NCI-H2107 (cell line): ENCODE measurements at places on chromosomes 13 and 19.

GRCh38 chr13:114142640-114143490 lies 10.4 kb upstream of the RASA3 start:
- DNase-seq: peak; percentile 49

DNA sequence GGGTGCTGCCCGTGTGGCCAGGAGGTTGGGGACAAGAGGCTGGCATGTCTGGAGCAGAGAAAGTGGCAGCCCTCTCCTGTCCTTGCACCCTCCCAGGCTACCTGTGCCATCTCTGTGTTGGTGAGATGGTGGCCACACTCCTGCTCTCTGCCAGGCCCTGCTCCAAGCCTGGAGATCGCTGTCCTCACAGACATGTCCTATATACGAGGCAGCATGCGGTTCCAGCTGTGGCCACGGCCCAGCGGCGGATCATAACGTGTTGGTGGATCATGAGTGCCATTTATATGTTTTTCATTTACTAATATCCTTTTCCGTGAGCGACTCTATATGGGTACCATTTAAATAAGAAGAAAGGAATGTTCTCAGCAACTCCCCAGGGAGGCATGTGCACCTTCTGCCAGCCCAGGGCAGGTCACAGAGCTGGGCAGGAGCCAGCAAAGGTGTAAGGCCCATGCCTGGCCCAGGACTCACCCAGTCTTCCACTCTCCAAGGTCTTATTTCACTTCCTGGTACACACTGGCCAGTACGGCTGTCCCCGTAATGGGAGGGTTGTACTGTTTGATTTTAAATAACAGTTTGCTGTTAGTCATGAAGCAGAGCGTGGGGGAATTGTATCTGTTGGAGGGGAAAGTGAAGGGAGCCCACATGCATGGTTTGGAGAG lies 47.2 kb upstream of the LDLR start:
- no peak for DNase-seq

- DNase-seq: no peak
These were observed 190.1 kb downstream of the KLF5 start for GRCh38 chr13:73248711-73249580.

DNA sequence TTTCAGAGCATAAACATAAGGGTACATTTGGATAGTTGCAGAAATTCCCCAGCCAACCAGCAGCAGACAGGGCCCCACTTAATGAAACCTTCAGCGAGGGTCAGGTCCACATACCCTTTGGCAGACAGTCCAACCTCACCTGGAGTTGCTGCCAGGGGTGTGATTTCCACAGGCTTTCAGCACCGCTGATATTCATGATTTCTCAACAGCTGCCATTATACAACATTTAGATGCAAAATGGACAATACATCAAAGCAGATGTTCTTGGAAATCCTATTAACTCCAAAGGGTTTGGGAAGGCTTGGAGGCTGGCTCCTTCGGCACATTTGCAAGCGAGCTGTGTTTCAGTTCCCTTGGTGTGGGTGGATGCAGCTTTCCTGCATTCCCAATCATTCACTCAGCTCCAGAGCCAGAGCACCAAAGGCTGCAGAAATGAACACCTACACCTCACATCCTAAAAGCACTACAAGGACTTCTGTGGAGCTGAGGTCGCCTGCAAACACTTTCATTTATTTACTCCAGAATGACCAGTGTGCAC lies 147.2 kb upstream of the VSTM2B start:
- no peak for DNase-seq

GRCh38 chr19:13153569-13154240 lies 3.5 kb downstream of the IER2 start:
- no peak for DNase-seq

DNA sequence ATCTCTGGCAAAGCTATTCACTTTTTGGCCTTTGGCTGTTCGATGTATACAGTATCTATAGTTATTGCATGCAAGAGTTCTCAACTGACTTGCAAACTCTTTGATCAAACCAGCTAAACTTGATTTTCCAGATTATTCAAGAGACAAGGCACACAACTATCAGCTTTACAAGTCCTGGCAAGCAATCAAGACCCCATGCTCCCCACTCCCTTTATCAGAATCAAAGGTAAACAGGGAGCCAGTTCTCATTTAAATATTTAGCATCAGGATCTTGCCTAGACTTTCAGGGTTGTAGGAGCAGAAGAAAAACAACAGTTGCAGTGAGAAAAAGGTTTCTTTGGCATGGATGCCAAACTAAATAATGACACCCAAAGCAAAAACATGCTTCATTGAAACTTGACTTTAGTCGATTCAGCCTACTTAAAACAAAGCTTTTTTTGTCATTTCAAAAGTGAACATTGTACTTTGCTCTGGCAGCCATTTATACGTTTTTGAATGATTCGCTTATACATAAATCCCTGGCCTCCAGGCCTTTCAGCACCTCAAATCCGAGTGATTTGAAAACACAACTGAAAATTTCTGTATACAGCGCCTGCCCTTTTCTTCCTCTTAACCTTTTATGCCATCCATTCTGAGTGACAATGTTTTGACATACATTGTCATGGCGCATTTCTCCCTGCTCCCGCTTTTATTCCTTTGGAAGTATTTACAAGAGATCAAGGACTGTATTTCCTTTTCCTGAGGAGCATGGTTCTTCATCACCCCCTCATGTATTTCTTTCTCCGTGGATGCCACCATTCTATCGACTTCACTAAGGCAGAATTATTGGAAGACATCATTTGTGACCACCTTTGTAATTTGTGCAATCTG lies 340.8 kb downstream of the KLF5 start:
- DNase-seq: no peak

GRCh38 chr19:15331419-15332310 lies 674 bp downstream of the BRD4 start:
- DNase-seq: no peak

GRCh38 chr19:49427855-49428546 lies 2.8 kb downstream of the GFY start:
- no peak for DNase-seq

DNA sequence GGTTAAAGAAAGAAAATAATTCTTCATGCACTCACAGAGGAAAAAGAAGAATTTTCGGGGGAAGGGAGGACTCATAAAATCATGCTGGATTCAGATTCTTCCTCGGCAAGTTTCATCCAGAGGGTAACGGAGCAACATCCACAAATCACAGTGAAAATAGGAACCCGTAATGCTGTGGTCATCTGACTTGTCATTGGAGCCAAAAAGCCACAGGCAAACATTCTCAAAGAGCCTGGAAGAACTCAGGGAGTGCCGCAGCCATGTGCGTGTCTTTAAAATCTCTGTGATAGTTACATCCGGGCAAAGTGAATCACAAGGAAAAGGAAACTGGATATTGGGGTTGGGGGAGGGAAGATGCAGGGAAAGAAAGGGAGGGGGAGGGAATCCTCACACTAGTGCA lies 33.0 kb upstream of the VSTM2B start:
- no peak for DNase-seq

- no peak for DNase-seq
These were observed 128.6 kb upstream of the TNFSF11 start for GRCh38 chr13:42445354-42445753.

DNA sequence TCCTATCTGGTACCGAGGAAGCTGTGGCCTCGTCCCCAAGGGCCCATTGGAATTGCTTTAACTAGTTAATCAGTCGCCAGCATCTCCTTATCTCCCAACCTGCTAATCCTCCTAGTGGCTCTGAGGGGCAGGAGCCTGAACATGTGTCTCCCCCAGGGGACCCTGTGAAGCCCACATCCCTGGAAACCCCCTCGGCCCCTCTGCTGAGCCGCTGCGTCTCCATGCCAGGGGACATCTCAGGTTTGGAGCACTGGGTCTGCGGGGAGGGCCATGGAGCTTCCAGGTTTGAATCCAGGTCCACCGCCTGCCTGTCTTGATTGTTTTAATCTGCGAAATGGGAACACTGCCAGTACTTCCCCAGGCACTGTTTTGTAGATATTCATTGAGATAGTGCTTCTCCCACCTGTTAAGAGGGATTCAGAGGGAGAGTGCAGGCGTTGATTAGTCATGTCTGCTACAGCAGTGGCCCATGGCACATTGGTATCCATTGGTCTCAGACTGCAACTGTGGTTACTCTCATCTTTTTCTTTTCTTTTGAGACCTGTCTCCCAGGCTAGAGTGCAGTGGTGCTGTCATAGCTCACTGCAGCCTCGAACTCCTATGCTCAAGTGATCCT lies 6.4 kb downstream of the PNPLA6 start:
- no peak for DNase-seq

GRCh38 chr13:43991773-43992201 lies 112.1 kb downstream of the LACC1 start:
- DNase-seq: no peak

GRCh38 chr19:3464587-3465235 lies 15.6 kb downstream of the SMIM24 start:
- DNase-seq: no peak

DNA sequence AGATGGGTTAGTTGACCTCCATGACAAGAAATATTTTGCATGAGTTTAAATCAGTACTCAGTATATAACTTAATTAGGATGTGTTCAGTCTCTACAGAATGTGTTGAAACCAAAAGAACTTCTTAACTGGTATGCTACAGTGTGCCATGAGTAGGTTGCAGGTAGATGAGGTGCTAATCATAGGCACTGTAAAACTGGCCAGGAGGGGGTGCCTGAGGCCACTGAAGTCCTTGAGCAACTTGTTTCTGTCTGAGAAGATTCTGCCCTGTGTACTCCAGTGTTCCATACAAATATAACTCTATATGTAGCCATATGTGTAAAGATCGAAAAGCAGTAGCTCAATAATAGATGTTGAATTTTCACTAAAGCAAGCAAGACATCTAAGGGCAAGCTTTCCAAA lies 549.2 kb upstream of the KLF12 start:
- no peak for DNase-seq

DNA sequence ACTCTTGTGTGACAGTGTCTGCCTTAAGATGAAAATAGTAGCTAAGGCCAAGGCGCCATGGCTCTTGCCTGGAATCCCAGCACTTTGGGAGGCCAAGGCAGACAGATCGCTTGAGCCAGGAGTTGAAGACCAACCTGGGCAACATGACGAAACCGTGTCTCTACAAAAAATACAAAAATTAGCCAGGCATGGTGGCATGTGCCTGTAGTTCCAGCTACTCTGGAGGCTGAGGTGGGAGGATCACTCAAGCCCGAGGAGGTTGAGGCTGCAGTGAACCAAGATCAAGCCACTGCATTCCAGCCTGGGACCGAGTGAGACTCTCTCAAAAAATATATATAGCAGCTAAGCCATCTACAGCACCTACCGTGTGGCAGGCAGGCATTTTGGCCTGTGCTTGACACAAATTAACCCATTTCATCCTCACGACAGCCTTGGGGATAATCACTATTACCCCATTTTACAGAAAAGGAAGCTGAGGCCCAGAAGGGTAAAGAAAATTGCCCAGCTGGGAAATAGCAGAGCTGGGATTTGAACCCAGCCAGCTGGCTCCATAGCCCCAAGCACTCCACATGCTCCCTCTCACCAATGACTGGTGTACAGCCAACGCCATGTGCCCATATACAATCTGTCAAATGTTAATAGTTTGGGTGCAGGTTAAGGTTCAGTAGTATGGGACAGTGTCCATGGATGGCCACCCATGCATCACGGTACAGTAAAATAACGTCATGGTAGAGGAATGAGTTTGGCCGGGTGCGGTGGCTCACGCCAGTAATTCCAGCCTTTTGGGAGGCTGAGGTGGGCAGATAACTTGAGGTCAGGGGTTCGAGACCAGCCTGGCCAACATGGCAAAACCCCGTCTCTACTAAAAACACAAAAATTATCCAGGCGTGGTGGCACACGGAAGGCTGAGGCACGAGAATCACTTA lies 3.1 kb downstream of the SLC1A5 start:
- no peak for DNase-seq

- no peak for DNase-seq
These were observed 1.1 kb downstream of the ZNF653 start for GRCh38 chr19:11504502-11505031.

- no peak for DNase-seq
These were observed 964 bp downstream of the PCDH17 start for GRCh38 chr13:57632276-57633140.

- DNase-seq: no peak
These were observed 20.3 kb upstream of the SLITRK6 start for GRCh38 chr13:85819513-85819912.

DNA sequence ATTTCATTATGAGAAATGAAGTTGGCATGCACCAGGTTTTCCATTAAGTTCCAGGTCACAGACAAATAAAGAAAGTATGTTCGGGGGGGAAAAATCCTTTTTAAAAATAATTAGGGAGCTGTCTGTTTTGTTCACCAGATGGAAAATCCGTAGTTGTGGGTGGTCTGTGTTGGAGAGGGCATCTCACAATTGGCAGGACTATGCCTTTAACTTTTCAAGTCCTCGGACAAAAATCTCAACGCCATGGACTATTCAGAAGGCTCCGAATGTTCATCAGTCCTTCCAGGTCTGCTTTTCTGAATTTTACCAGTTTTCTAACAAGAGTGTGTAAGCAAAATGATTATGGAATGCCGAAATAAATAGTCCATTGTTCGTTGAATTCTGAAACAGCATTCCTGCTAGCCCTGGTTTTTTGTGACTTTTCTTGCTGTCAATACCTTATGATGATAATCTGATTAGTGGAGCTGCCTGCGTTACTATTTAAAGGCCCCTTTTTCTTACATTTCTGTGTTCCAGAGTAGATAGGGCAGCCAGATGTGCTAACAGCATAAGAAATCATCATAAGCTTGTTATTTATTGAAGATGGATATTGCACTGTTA lies 146.9 kb downstream of the TM9SF2 start:
- DNase-seq: no peak

GRCh38 chr13:95524264-95524901 lies 28.1 kb upstream of the CLDN10 start:
- no peak for DNase-seq

DNA sequence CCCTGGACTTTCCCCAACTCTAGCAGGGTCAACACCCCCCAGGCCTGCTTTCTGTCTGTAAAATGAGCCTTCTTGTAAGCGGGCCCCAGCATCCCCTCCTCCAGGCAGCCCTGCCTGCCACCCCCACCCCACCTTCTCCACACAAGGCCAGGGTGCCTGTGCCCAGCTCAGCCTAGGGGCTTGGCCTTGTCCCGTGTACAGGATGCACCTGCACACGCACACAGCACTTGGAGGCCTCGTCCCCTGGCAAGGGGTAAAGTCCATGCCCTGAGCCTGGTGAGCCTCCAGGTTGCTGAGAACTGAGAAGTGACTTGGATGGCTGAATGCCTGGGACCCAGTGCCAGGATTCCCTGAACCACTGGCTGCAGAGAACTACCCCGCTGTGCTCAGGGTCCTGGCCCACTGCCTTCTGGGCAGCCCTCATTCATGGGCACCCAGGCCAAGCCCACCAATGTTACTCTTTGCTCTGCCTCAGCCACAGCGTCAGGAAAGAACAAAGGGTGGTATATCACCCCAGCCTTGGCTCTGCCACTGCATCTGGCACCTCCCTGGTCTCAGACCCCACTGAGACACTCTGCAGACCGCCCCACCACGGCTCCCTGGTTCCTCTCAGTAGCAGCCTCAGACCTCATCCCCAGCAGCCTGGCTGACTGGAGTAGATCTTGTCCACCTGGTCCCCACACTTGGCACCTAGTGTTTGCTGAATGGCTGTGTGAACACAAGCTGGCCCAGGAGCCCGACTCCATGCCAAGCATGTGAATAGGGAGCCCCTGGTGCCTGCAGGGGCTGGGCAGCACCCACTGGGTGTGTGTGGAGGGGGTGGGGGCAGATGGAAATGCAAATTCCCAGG lies 1.8 kb upstream of the TM6SF2 start:
- no peak for DNase-seq
